NCI-H2029 treated with DMSO at 0.1 percent for 48 hours (cell line): ENCODE measurements at places on chromosomes 12 and 14.

DNA sequence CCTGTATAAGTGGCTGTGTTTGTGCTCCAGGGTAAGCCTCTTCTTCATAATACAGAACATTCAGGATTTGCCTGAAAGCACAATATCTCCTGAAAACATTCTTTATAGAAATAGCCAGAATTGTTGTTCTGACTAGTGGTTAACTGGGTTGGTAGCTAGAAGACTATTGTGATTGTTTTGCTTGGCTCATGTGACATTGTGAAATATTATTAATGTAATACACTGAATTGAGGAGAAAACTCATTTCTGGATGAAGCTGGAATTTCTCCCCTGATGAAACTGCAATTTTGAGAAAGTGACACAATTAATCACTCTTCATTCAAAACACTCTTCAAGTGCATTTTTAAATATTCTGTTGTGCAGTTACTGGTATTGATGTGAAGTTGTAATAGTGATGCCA, 172.3 kb upstream of the PTPRQ start:
- no peak for DNase-seq

DNA sequence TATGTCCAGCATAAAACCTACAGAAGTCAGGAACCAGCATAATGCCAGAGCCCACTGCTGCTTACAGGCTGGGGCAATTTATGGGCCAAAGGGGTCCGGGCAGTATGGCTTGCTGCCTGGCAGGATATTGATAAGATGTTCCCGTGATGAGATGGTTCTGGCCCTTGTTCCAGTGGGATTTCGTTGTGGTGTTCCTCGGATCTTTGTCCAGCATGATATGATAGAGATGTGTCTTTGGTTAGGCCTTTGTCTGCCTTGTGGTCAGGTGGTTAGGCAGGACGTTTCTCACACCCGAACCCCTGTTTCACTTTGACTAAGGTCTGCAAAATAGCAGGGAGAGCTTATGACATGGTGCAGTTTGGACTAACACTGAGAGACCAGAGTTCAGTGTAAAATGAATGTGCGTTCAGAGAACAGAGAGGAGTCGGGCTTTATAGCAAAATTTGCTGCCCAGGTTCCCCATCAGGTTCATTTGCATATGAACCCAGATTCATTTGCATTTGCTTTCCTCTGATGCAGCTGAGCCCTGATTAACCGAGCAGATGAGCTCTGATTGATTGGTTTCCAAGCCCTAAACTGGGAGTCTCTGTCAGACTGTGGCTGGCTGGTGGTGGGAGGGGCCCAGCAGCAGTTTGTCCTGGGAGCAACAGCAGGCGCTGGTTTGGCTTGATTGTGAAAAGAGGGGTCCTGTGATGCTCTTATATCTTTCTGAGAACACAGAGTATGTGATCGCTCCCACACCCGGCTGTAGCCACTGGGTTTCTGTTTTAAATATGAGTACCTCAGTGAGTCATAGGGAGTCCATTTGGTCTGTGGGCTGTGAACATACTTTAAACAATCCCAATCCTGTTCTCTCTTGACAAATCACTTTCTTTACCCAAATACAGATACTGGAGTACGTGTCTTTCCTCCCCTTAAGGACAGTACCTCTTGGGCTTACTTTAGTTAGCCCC, 156.3 kb upstream of the PZP start:
- no peak for DNase-seq

DNA sequence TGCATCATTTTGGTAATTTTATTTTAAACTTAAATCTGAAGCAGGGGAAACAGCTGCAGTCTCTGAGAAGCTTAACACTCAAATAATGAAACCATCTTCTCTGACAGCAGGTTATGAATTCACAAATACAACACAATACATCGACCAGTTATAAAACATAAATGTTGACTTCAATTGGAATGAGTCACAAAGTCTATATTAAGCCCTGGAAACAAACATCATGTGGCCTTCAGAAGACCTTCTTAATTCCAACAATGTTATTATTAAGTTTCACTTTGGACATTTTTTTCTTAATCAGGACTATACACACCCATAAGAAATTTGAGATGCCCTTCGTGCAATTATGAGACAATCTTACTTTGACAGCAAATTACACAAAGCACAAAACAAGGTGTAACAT, 68.9 kb downstream of the CEP128 start:
- no peak for DNase-seq

- DNase-seq = no peak
Measured at GRCh38 chr14:91371011-91371989, 46.3 kb downstream of the CCDC88C start.

GRCh38 chr12:673849-674248, 10.6 kb upstream of the NINJ2 start:
- DNase-seq = no peak

DNA sequence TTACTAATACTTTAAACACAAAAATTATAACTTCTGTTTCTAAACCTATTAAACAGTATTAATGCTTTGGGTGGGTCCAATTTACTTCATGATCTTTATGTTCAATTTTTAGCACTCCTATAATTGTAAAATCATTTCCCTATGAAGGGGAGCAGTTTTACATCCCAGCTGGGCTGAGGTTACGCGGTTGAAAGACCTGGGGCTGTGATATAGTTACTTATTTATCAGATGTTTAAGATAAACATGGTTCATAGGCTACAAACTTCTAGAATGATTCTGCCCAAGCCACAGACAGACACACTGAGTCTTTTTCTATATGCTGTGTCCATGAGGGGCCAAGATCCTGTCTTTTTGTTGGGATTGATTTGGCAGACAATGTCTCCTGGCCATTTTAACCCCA, 44.4 kb downstream of the DYRK2 start:
- DNase-seq = no peak

DNA sequence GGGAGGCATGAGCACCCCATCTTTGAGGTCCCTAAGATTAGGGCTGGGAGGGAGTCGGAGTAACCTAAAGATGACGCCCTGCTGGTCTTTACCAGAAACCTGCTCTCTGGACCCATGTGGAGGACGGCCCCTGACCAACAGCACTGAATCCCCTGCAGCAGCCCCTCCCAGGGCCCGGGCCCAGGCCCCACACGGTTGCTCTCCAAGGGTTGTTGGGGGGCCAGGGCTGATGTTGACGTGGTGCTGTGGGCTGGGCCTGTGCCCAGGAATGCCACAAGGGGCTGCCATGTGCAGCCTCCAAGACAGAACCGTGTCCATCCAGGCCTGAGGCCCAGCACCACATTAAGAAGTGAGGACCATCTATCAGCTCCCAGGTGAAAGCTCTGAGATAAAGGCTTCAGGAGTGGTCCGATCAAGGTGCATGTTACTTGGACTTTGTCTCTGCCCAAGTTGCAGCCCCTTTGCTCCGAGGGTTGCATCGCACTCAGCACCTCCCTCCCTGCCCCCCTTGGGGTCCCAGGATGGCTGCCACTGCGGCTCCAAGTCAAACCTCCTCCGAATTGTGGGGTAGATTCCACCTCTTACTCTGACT, 29.6 kb downstream of the LRCOL1 start:
- DNase-seq = no peak

GRCh38 chr14:64880221-64881121, 764 bp upstream of the SPTB start:
- peak; percentile 23 for DNase-seq

DNA sequence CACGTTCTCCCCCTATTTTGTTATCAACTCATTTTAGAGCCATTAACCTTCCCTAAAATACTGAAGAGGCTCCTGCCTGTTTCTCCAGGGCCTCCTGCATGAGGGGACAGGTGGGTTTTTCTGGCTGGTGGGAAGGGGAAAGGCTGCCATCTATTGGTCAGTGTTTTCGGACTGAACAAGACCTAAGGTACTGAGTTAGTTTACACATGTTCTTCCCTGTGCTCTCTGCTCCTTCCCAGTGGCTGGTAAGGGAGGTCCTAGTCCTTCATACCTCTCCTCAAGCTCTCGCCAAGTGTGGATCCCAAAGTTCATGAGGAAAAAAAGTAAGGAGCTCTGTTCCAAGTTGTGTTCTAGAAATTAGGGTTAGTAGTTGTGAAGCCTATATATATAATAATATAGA, 357.5 kb downstream of the FSCB start:
- DNase-seq = peak; percentile 53

- no peak for DNase-seq
Measured at GRCh38 chr14:38608244-38608643, 352.4 kb upstream of the CLEC14A start.

DNA sequence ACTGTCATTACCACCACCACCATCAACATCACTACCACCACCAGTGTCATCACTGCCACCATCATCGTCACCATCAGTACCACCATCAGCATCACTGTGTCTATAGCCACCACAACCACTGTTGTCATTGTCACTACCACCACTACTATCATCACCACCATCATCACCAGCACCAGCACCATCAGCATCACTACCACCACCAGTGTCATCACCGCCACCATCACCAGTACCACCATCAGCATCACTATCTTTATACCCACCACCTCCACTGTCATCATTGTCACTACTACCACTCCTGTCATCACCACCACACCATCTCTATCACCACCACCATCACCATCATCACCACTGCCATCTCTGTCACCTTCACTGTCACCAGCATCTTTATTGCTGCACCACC, 60.6 kb downstream of the BEGAIN start:
- DNase-seq = no peak

- DNase-seq = peak; percentile 16
Measured at GRCh38 chr14:23910101-23910875, 43.3 kb upstream of the DHRS4 start.

DNA sequence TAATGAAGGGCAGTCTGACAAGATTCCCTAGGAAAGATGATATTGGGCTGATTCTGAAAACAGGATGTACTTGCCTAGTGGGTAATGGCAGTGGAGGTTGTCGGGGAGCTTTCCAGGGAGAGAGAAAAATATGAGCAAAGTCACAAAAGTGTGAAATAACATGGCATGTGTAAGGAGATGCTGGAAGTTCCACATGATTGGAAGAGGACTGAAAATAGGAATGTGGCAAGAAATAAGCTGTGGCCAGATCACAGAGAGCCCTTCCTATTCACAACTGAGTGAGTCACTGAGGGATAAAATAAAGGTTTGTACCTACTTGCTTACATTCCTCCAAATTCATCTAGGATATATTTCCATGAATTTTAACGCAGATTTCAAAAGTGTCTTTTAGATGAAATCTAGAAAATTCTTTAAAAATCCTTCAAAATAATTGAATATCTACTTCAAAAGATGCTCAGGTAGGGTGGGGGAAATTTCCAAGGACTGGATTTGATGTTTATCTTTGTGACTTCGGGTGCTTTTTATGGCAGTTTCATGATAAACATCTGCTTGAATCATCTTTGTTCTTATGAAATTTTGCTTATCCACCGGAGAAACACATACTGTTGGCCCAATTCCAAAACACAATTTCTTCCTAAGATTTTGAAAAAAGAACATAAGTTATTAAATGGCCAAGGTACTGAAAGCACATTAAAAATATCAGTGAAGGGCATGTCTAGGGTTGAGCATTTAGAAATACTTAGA, 36.3 kb upstream of the SLC2A13 start:
- DNase-seq = no peak

GRCh38 chr12:92199819-92200576, 54.4 kb upstream of the BTG1 start:
- DNase-seq = no peak

DNA sequence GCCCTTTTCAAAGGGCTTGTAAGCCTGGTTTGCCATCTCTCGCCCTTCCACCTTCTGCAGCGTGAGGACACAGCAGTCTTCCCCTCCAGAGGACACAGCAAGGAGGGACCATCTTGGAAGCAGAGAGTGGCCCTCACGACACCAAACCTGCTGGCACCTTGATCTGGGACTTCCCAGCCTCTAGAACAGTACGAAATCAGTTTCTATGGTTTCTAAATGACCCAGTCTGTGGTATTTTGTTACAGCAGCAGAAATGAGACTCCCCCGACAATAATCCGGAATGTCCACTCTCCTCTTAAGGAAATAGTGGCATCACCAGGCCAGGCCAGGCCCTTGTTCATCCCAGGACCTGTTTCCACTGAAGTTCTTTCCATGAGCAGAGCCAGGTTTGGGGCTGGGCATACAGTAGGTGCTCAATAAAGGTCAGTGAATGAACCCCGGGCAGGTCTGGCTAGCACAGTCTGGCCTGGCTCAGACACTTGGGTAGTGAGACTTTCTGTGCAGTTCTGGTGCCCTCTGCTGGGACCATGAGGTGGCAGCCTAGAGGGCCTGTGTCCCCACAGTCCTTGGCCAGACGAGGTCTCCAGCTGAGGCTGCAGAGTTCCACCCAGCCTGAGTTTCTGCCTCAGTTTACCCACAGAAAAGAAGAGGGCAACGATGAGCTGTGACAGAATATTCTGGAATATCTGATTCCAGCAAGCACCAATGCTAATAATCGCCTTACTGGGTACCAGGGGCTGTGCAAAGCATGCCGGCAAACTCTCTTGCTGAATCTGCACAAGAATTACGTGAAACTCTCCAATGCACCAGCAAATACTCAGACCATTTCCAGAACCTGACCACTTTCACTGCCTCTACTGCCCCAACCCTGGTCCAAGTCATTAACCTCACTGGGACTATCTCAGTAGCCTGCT, 14.0 kb downstream of the ABCB9 start:
- DNase-seq = peak; percentile 12

- no peak for DNase-seq
Measured at GRCh38 chr14:80150301-80150700, 61.0 kb downstream of the DIO2 start.

- no peak for DNase-seq
Measured at GRCh38 chr12:26276709-26277108, 81.3 kb downstream of the SSPN start.

GRCh38 chr12:47066278-47067025, 13.0 kb upstream of the PCED1B start:
- peak; percentile 34 for DNase-seq

GRCh38 chr14:52783206-52783605, 8.2 kb downstream of the GNPNAT1 start:
- DNase-seq = no peak

DNA sequence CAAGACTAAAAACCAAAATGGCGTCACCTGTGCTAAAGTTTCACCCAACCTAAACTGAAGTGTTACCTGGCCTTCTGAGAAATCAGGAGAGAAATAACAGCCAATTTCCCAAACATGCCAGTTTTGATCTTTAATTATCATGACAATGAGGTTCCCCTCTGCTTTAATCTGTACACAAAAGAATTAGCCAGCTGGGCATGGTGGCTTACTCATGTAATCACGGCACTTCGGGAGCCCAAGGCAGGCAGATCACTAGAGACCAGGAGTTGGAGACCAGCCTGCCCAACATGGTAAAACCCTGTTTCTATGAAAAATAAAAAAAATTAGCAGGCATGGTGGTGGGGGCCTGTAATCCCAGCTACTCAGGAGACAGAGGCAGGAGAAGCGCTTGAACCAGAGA, 4.9 kb downstream of the HEATR4 start:
- no peak for DNase-seq

DNA sequence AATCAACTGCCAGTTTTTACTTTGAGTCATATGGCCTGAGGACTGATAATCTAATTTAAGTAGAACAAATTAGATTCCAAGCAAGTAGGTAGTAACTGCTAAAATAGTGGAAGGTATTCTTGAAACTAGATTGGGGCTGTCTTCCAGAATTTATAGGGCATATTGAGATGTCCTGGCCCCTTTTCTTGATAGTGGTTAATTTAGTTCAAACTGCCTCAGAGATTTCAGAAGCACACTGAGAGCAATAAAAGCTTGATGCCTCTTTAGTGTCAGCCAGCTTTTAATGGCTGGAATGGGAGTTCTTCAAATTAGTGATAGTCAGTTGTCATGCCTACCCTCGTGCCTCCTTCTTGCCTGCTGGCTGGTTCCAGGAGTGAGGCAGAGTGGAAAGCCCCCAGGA, 120.5 kb downstream of the AKAP6 start:
- no peak for DNase-seq

- no peak for DNase-seq
Measured at GRCh38 chr12:102043928-102044327, 17.9 kb downstream of the WASHC3 start.
